NCI-H460 (cell line): ENCODE measurements at places on chromosomes 7 and 10. TPM values are rescaled to one million over a fixed set of nuclear protein-coding genes. Genes with fewer than 3 reads are reported as not detected.

GRCh38 chr10:122294511-122295450 lies 23.7 kb downstream of the BTBD16 start:
- no peak for DNase-seq

DNA sequence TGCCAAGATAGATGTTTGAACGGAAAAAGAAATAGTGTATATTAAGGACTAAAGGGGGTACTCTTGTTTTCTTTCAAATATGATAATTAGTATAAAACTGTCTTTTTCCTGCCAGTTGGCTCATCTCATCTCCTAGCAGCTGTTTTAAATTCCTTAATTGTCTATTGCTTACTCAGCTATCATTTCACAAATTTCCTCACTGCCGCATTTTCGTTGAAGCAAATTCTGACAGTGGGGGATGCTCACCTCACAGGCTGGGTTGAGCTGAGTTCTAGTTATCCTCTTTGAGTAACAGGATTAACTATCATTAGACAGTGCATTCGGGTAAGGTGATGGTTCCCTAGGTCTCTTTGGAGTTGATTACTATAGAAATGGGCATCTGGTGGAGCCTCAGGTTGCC lies 592.0 kb downstream of the AUTS2 start:
- DNase-seq: no peak

- DNase-seq: no peak
Measured at GRCh38 chr7:35463176-35463700, 209.3 kb upstream of the TBX20 start.

DNA sequence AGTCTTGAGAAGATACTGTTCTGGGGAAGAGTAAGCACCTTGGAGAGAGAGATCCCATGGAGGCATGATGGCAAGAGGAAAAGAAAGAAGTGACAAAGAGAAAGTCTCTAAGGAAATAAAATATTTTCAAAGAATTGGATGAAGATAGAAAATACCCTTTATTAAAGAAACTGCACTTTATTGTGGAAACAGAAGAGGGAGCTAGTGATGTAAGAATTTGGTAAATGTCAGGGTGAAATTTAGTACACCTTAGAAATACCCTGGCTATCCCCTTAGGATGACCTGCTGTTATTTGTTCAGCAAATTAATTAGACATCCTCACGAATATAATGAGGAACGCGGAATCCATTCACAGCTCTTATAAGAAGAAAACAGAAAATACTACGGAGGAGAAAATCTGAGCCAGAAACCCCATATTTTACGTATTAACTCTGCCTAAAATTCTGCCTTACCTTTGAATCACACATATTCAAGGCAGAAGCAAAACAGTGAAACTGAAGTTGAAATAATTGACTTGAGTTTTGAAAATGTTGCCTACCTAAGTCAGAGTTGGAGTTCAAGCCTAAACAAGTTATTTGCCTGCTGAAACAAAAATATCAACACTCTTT lies 90.7 kb downstream of the TFPI2 start:
- DNase-seq: peak; percentile 12

- peak; percentile 31 for DNase-seq
Measured at GRCh38 chr10:124647421-124648130, 96.6 kb downstream of the FAM53B start.

Gene GNAI1
- 26.4 and 30.1 TPM in 2 replicates for total RNA-seq

Gene CPA2
- total RNA-seq: 0.59 and 0.75 TPM in 2 replicates
